Hair follicle dermal papilla cell (primary cell): ENCODE measurements at places on chromosomes 2 and 18. TPM values are rescaled to one million over a fixed set of nuclear protein-coding genes. Genes with fewer than 3 reads are reported as not detected.

MPHOSPH10 gene
- 18.3 and 18.7 TPM in 2 replicates for total RNA-seq

BCL11A gene
- total RNA-seq: 41.9 and 56.3 TPM in 2 replicates

PGAP1 gene
- 9.2 and 12.0 TPM in 2 replicates for total RNA-seq

ODC1 gene
- 37.6 and 39.3 TPM in 2 replicates for total RNA-seq

TDRD15 gene
- total RNA-seq: not detected in 2 replicates

GALNT13 gene
- 0.12 and 0.16 TPM in 2 replicates for total RNA-seq

ITGB6 gene
- 0.49 and 0.61 TPM in 2 replicates for total RNA-seq

SP140L gene
- total RNA-seq: 14.8 and 20.2 TPM in 2 replicates
